SIG-M5 (cell line): ENCODE measurements at places on chromosomes 1 and 21.

DNA sequence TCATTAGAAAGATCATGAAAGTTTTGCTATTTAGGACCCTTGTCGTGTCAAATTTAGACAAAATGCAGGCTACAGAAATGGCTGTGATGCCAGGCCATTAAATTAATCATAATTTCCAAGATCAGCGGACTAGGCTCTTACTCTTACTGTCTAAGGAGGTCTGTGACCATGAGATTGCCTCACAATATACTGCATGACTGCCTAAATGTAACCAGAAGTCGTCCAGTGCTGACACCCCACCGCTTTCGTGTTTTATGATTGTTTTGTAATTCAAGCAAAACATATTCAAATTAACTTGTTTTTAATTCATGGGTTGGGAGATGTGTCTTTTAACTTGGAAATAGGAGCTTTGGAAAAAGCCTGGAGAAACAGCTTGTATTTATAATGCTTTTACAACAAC, 947.5 kb downstream of the BRINP3 start:
- no peak for DNase-seq

- DNase-seq, result no peak
These were observed 71.2 kb downstream of the LRRC40 start for GRCh38 chr1:70134148-70134547.

DNA sequence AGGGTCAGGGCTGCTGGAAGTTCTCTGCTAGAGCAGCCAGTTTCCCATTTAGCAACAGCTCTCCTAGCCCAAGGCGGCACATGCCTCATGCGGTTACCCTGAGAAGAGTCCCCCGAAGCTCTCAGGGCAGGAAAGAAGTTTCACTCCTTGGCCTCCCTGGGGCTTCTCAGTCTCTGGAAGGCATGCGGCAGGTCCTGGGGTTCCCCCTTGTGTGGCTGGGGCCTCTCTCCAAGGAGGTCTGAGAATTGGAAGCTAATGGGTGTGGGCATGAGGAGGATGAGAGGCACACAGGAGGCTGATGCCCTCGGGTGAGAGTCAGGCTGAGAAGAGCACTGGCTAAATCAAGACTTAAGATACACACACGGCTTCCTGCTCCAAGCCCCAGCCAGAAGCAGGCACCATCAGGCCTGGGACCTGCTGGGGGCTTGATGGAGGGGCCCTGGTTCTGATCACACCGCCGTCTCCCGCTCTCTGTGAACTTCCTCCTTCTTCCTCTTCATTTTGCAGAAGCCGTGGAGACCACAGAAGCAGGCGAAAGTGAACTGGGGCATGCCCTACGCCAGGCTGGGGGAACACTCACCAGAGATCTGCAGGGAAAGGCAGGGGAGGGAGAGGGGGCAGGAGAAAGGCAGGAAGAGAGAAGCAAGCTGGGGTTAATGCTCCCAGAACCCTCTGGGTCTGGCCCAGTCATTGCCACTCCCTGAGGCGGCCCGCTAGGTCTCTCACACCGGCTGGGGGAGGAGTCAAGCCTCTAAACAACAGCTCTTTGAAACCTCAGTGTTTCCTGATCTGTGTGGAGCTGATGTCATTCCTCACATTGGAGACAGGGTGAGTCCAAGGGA, 15.1 kb downstream of the BLACAT1 start:
- DNase-seq, result peak; percentile 48

- DNase-seq, result no peak
These were observed 14.0 kb downstream of the OR2G6 start for GRCh38 chr1:248521856-248522255.

GRCh38 chr1:228016181-228016510, 9.3 kb downstream of the WNT3A start:
- DNase-seq, result no peak

DNA sequence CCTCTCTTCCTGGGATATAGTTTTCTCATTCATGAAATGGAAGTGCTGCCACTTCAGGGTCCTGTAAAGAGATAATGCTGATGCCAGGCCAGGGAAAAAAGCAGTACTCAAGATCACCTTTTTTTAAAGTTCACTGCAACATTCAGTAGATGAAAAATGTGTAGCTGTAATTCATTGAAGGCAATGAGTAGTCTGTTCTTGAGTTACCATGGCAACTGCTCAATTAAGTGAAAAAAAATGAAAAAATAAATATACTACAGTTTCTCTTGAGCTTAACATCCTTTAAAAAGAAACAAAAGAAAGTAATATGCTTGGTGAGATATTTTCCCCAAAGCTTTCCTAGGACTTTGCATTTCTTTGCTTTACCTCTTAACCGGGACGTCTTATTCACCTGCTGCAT, 183.3 kb downstream of the AK5 start:
- DNase-seq, result no peak

DNA sequence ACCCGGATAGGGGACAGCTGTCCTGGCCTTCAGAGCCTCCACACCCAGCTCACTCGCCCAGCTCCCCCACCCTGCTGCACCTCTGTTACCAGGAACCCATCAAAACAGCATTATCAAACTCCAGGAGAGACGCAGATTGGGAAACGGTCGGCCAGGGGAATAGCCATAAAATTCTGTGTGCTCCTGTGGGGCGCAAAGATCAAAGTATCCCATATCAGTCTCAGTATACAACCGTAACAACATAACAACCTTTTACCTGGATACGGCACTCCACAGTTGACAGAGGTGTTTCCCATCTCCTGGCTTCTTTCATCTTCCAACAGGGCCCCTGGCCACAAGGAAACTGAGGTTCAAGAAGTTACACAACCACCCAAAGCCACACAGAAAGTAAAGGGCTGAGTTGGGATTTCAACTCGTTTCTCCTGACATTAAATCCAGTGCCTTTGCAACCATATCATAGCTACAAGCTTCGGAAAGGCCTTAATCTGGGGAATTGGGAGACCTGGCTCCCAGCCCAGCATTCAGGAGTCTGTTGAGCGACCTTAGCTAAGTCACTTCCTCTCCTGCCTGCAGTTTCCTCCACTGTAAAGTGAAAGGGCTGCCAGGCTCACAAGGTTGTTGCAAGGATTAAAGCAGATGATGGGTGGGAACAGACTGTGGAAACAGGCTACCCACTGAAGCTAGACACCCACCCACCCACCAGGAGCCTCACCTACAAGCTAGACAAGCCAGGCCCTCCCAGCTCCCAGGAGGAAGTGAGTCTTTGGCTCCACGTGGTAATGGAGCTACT, 8.1 kb upstream of the EPHB2 start:
- DNase-seq, result no peak

GRCh38 chr1:198082576-198082975, 74.2 kb upstream of the NEK7 start:
- DNase-seq, result no peak

DNA sequence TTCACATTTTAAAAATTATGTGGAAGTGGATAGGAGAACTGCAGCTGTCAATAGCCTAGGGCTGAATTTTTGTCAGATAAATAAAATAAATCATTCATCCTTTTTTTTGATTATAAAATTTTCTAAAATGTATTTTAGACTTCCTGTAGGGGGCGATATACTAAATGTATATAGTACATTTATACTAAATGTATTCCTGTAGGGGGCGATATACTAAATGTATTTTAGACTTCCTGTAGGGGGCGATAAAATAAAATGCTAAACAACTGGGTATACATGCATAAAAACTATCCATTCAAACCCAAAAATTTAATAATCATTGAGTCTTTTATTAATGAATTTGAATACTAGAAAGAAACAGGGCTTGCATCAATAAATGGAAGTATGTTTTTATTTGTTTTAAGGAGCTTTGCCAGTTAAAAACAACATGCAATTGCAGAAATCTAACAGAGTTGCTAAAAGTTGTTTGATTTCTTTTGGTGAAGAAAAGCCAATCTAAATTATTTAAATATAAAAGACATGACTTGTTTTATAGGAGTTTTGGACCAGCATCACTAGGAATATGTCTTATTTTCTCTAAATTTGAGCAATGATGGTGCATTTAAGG, 31.4 kb downstream of the CLCA1 start:
- DNase-seq, result no peak

DNA sequence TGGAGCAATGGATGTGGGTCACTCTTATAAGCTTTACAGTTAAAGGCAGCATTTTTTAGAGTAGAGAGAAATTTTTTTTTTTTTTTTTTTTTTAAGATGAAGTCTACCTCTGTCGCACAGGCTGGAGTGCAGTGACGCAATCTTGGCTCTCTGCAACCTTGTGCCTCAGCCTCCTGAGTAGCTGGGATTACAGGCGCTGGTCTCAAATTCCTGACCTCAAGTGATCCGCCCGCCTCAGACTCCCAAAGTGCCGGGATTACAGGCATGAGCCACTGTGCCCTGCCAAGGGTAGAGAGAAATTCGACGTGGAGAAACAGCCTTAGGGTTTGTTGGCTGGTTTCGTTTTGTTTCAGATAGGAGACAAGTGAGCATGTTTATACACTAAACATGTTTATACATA, 594.2 kb upstream of the ADAMTS5 start:
- no peak for DNase-seq

- DNase-seq, result no peak
These were observed 23.1 kb upstream of the OR10J4 start for GRCh38 chr1:159408862-159409400.

DNA sequence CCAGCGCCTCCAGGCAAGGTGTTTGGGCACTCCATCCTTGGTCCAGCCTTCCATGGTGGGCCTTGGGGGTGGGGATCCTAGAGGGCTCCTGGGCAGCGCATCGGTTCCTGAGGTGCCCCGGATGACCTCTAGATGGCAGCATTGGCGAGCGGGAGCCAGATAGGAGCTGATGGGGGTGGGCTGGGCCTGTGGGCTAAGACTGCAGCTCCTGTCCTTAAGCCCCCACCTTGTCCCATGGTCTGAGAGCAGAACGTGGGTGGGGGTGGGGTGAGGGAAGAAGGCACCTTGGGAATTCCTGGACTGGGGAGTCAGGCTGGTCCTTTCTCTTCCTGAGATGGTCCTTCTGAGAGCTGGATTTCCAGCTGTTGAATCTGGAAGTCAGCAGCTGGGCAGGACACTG, 93.4 kb upstream of the CSF3R start:
- no peak for DNase-seq

- DNase-seq, result no peak
These were observed 34.0 kb upstream of the BCAR3 start for GRCh38 chr1:93715529-93716126.

DNA sequence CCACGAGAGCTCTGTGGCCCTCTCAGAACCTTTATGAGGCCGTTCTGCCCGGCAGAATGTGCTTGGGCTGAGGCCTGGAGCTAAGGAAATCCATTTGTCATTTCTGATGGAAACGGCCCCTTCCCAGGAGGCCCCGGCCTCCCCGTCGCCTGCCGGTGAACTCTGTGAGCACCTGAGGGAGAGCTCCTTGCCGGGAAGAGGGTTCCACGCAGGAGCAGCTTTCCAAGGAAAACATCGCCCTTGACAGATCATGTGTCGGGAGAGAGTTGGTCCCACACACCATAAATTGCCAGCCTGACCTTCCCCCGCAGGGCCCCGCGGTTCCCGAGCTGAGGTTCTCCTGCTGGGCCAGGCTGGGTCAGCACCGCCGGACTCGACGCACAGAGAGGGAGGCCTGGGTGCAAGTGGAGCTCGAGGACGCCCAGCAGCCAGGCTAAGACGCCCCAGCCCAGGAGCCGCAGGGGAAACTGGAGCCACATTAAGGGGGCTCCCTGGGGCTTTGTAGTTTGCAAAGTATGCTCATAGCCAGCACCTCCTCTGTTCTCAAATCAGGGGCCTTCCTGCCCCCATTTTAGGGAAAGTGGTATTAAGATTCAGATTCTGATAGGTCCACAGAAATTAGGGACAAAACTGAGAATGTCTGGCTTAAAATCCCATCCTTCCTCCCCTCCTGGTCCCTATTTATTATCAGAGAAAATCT, 239.5 kb downstream of the FOXD2 start:
- DNase-seq, result no peak
